Suprapubic skin (tissue), 4 donors: ENCODE measurements at places on chromosomes 3 and 15. TPM values are rescaled to one million over a fixed set of nuclear protein-coding genes. Genes with fewer than 3 reads are reported as not detected.

DNA sequence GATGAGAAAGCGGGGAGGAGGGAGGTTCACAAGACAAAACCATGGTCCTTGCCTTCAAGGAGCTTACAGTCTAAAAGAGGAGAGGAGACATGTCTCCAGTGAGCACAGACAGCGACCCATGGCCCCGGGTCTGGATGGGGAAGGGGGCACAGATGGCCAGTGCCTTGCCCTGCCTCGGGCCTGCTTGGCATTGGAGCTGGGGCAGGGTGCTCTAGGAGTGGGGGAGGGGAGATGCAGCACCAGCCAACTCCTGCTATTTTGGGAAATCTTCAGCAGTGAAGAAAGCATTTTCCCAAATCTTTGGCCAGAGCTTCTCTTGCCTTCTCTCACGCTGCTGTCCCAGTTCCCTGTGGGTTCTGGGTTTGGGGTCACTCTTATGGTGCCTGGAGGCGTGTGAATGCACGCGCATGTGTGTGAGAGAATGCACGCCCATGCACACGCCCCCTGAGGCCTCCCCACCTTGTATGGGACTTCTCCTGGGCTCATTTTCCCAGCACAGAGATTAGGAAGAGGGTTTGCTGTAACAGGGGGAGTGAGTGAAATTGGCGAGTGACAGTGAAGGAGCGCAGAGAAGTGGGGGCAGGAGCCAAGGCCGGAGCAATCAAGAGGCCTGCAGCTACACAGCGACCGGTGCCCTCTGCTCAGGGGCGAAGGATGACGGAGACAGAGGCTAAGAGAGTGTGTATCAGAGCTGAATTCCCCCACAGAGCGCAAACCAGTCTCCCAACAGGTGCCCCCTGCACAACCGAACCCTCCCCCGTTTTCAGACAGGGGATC, 71.5 kb downstream of the SEMA5B start:
- DNase-seq, result no peak
- H3K4me1 ChIP-seq, result peaks cover 12% of the 10 kb centered on the region
- H3K36me3 ChIP-seq, result no peaks in the 10 kb centered on the region
- H3K4me3 ChIP-seq, result no peak overlapping the region

DNA sequence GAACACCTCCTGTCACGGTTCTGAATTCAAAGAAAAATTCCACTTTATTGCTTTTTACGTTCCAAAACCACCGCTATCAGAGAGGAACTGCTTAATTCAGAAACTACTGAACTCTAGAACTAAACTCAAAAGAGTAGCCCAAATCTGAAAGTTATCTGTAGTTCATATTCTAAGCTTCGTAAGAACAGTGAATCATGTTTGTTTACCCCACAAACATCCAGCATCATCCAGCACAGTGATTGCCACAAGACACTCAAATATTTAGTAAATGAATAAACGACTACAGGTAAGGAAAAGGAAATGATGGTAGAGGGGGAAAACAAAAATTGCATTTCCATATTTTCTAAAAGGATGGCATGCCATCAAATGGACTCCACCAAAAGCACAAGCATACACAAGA, 32.3 kb downstream of the VPS13C start:
- no peak overlapping the region for H3K27ac ChIP-seq
- H3K4me1 ChIP-seq, result no peaks in the 10 kb centered on the region
- H3K27me3 ChIP-seq, result no peaks in the 10 kb centered on the region
- no peak for DNase-seq
- no peak overlapping the region for H3K4me3 ChIP-seq

Gene ZNF710
- 32.1 TPM for total RNA-seq

DNA sequence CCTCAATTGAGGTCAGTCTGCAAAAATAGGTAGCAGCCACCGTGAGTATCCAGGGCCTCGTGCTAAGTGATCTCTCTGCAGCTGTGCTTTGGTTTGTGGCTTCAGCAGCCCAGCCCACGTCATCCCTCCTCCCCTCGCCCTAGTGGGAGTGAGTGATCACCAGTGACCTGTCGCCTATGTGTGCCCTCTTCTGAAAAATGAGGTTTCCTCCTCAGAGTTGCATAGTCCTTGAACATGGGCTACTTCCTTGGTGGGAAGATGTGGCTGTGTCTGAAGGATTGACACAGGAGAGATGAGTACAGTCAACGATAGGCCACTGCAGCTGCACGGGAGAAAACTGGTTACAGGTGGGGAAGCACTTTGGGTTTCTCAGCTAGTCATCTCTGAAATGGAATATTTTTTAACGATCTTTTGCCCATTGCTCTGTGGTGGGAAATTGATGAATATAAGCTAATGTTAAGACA, 144.8 kb upstream of the BHLHE40 start:
- no peak for DNase-seq
- H3K36me3 ChIP-seq, result no peaks in the 10 kb centered on the region
- peaks cover 20% of the 10 kb centered on the region for H3K4me1 ChIP-seq

Gene IQCF5
- total RNA-seq, result not detected

GRCh38 chr3:42699511-42699971, 3.1 kb downstream of the HHATL start:
- H3K27ac ChIP-seq, result no peak overlapping the region
- H3K4me1 ChIP-seq, result no peaks in the 10 kb centered on the region
- no peak for DNase-seq

Gene GOLGA8S
- total RNA-seq, result not detected

Gene SYNPR
- total RNA-seq, result not detected
